Heart right ventricle (tissue), 16 donors: ENCODE measurements at places on chromosomes 16 and 17. TPM values are rescaled to one million over a fixed set of nuclear protein-coding genes. Genes with fewer than 3 reads are reported as not detected.

DNA sequence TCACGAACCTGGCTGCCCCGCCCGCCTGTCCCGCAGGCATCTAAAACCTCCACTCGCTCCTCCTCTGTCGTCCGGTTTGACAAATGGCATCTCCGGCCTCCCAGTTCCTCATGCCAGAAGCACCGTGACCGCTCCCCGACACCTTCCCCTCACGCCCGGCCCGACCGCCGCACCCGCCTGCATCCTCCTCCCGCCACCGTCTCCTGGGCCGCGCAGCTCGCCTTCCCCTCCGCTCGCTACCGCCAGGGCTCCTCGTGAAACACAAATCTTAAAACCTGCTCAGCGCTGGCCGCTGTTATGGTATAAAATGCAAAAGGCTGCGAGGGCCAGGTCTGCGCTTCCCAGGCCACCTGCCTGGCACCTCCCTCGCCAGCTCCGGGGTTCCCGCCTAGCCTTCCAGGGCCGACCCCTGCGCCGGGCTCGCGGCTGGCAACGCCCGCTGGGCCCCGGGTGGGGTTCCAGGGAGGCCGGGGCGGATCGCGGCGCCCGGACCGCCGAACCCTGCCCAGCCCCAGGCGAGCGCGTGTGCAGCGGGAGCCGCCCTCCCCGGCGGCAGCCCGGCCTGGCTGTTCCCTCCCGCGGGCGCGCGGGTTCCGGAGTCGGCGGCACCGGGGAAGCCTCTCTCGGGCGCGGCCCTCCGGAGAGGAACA lies 488 bp downstream of the SPSB3 start:
- H3K4me1 ChIP-seq: peaks cover 32% of the 10 kb centered on the region
- peaks cover 7% of the 10 kb centered on the region for H3K36me3 ChIP-seq
- peak overlapping the region; percentile 93 for H3K4me3 ChIP-seq
- peak overlapping the region; percentile 87 for H3K27ac ChIP-seq
- peak; percentile 32 for DNase-seq
- no peaks in the 10 kb centered on the region for H3K27me3 ChIP-seq

GRCh38 chr17:28540231-28540630 lies 12.2 kb downstream of the UNC119 start:
- H3K27ac ChIP-seq: no peak overlapping the region
- H3K4me3 ChIP-seq: no peak overlapping the region
- no peaks in the 10 kb centered on the region for H3K36me3 ChIP-seq
- H3K27me3 ChIP-seq: no peaks in the 10 kb centered on the region

DNA sequence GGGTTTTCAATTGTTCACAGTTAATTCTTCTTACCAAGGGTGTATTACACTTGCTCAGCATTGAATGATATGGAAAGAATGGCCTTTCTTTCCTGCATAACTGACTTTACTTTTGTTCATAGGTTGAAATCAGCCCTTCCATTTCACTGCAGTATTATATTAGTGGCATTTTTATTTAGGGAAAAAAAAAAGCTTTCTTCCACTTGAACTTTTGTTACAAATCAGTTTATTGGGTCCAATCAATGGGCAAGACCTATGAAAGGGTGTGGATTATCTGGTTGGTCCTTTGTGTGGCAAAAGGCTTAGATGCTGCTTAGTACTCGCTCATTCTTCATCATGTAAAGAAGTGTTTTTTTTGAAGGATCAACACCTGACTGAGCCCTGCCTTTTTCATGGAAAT lies 74.1 kb downstream of the WNT3 start:
- H3K4me1 ChIP-seq: peaks cover 7% of the 10 kb centered on the region
- H3K27me3 ChIP-seq: no peaks in the 10 kb centered on the region
- no peak overlapping the region for H3K27ac ChIP-seq
- DNase-seq: no peak

DNA sequence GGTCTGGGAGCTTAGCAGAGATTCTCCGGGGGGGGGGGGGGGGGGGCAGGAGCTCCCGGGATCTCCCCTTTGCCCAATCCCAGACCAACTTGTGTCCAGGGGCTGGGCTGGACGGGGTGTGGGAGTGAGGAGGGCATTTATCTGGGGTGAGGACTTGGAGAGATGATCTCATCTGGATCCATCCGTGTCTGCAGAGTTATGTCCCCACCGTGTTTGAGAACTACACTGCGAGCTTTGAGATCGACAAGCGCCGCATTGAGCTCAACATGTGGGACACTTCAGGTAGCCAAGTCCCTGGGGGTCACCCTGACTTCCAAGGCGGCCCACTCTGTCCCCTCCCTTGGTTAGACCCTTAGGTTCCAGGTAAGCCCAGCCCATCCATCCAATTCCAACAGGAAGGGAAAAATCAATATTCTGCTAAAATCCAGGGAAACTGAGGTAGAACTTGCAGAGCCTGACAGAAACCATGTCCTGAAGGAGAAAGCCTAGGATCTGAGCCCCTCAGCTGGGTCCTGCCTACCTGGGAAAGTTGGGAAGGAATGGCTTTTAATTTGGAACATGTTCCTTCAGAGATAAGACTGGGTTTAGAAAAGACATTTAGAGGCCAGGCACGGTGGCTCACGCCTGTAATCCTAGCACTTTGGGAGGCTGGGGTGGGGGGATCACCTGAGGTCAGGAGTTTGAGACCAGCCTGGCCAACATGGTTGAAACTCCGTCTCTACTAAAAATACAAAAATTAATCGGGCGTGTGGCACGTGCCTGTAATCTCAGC lies 921 bp downstream of the RND2 start:
- peaks cover 15% of the 10 kb centered on the region for H3K4me1 ChIP-seq
- no peaks in the 10 kb centered on the region for H3K27me3 ChIP-seq
- no peak for DNase-seq
- no peak overlapping the region for H3K4me3 ChIP-seq

- no peak for DNase-seq
- no peaks in the 10 kb centered on the region for H3K36me3 ChIP-seq
- H3K27me3 ChIP-seq: peaks cover 7% of the 10 kb centered on the region
- H3K4me3 ChIP-seq: no peak overlapping the region
These were observed 30.5 kb downstream of the PIK3R6 start for GRCh38 chr17:8836821-8837562.

The SOST gene
- total RNA-seq: 0.14 TPM

The CES4A gene
- total RNA-seq: 3.8 TPM

- H3K27me3 ChIP-seq: no peaks in the 10 kb centered on the region
- no peak overlapping the region for H3K4me3 ChIP-seq
- H3K36me3 ChIP-seq: no peaks in the 10 kb centered on the region
- H3K27ac ChIP-seq: no peak overlapping the region
- H3K4me1 ChIP-seq: no peaks in the 10 kb centered on the region
These were observed 66.0 kb downstream of the CDK12 start for GRCh38 chr17:39527220-39527813.

The IQCK gene
- total RNA-seq: 8.5 TPM

The CDRT4 gene
- 1.1 TPM for total RNA-seq

GRCh38 chr16:60151987-60152386 lies 1417.9 kb upstream of the GOT2 start:
- DNase-seq: no peak
- H3K27ac ChIP-seq: no peak overlapping the region
- H3K36me3 ChIP-seq: no peaks in the 10 kb centered on the region

The ASPHD1 gene
- total RNA-seq: 0.87 TPM

DNA sequence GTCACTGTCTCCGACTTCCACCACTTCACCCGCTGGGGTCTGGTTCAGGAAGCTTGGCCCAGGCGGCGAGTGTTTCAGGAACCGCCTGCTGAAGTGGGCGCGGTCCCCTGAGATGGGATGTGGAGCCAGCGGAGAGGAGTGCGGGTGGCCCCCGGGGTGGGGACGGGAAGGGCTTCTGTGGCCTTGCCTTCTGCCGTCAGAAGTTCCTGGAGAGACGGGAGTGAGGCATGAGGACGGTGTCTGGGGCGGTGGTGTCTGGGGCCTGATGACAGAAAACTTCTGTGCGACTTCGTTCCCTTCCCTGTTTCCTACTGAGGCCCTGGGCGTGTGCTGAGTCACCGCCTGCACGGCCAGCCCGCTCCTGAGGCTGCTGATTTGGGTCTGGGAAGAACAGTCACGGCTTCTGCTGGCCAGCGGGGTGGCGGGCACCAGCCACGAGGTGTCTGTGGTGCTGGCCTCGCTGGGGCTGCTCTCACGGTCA lies 12.3 kb upstream of the NLRC3 start:
- H3K36me3 ChIP-seq: no peaks in the 10 kb centered on the region
- H3K27me3 ChIP-seq: no peaks in the 10 kb centered on the region
- H3K4me3 ChIP-seq: no peak overlapping the region
- peaks cover 21% of the 10 kb centered on the region for H3K4me1 ChIP-seq
- no peak overlapping the region for H3K27ac ChIP-seq

- no peaks in the 10 kb centered on the region for H3K27me3 ChIP-seq
- H3K36me3 ChIP-seq: peaks cover 26% of the 10 kb centered on the region
- H3K4me3 ChIP-seq: peak overlapping the region; percentile 65
- H3K27ac ChIP-seq: peak overlapping the region; percentile 94
- peaks cover 25% of the 10 kb centered on the region for H3K4me1 ChIP-seq
These were observed 560 bp downstream of the TELO2 start for GRCh38 chr16:1493746-1494094.

GRCh38 chr16:59121411-59122261 lies 387.5 kb upstream of the GOT2 start:
- no peaks in the 10 kb centered on the region for H3K4me1 ChIP-seq
- DNase-seq: no peak
- H3K36me3 ChIP-seq: no peaks in the 10 kb centered on the region
- no peak overlapping the region for H3K4me3 ChIP-seq
- no peak overlapping the region for H3K27ac ChIP-seq

The SCIMP gene
- 0.53 TPM for total RNA-seq

GRCh38 chr17:36942019-36942599 lies 4.8 kb downstream of the LHX1 start:
- H3K4me3 ChIP-seq: peak overlapping the region; percentile 9
- H3K27ac ChIP-seq: no peak overlapping the region
- H3K4me1 ChIP-seq: peaks cover 54% of the 10 kb centered on the region
- no peak for DNase-seq
- H3K36me3 ChIP-seq: no peaks in the 10 kb centered on the region
- H3K27me3 ChIP-seq: peaks cover 100% of the 10 kb centered on the region

The TNP2 gene
- not detected for total RNA-seq

GRCh38 chr17:48621410-48622392 lies 4.5 kb downstream of the HOXB9 start:
- no peak overlapping the region for H3K27ac ChIP-seq
- no peaks in the 10 kb centered on the region for H3K36me3 ChIP-seq
- no peak for DNase-seq
- H3K4me1 ChIP-seq: peaks cover 7% of the 10 kb centered on the region

The NT5C gene
- 18.0 TPM for total RNA-seq

The RAD51D gene
- 5.7 TPM for total RNA-seq

The ATAD5 gene
- 0.72 TPM for total RNA-seq

DNA sequence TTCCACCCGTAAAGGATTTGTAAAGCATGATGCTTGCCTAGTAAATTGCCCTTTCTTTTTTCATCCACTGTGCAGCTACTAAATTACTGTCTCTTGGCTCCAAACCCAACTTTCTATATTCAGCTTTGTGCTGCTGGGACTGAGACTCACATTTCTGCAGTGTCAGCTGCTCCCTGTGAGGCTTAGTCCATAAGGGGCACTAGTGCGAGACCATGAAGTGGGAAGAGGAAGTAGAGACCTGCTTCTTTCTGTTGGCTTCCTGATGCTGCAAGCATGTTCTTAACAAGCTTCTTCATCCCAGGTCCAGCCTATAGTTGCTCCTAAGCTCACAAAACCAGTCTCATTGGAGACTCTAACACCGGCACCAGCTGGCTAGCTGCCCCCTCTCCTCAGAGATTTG lies 74.9 kb upstream of the HS3ST2 start:
- no peak overlapping the region for H3K27ac ChIP-seq
- DNase-seq: no peak
- no peaks in the 10 kb centered on the region for H3K4me1 ChIP-seq
- H3K4me3 ChIP-seq: no peak overlapping the region
- H3K36me3 ChIP-seq: no peaks in the 10 kb centered on the region
- H3K27me3 ChIP-seq: no peaks in the 10 kb centered on the region

DNA sequence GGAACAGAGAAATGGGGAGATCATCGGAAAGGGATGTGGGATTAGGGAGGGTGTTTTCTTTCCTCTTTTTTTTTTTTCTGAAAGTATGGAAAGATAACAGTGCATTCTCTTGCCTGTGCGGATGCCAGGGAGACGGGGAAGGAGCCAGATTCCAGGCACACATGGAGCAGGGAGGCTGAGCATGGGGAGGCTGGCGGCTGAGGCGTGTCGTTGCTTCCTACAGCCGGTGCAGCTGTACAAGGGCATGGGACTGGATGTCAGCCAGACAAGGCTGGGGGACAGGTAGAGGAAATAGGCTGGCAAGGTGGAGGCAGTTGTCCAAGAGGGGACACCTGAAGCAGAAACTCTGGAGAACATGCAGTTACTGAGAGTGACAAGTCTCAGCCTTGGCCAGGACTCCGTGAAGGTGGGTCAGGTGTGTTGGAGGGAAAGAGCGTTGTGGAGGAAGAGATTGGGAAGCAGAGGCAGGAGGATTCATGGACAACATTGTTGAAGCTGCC lies 16.6 kb upstream of the ADORA2B start:
- no peak overlapping the region for H3K4me3 ChIP-seq
- no peak overlapping the region for H3K27ac ChIP-seq
- no peaks in the 10 kb centered on the region for H3K36me3 ChIP-seq

DNA sequence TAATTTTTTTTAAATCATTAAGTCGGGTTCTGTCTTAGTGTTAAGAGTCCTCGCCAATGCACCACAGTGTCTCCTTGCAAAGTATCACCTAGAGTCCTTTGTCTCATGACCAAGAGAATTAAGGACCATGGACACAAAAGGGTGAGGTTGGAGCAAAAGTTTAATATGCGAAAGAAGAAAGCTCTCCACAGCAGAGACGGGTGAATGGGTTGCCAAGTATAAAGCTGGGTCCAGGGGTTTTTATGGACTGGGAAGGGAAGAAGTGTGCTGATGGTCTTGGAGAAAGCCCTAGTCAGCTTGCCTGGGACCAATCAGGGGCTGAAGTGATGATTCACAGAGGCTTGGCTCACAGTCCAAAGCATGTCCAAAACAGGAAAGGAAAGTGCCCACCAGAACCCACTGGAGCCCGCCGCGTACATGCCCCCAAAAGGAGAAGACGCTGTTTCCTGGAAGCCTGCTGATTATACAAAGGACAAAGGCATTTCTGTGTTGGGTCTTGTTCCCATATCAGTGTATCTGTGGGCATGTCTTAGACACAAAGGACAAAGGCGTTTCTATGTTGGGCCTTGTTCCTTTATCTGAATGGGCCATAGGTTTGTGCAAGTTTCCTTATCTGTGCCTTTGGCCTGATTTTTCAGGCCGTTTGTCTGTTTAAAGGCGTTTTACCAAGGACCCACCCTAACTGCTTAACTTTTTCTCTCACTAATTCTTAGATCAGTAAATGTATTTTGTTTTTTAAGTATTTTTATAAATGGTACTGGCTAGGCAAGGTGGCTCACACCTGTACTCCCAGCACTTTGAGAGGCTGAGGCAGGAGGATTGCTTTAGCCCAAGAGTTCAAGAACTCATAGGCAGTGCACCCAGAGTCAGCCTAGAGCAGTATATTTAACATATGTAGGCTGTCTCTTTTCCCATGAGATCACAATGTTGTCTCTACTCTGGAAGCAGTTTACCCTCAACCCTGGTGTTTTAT lies 28.7 kb upstream of the ATF7IP2 start:
- DNase-seq: no peak
- no peaks in the 10 kb centered on the region for H3K27me3 ChIP-seq
- no peak overlapping the region for H3K4me3 ChIP-seq
- H3K4me1 ChIP-seq: no peaks in the 10 kb centered on the region
- no peak overlapping the region for H3K27ac ChIP-seq

- H3K4me3 ChIP-seq: no peak overlapping the region
- no peak for DNase-seq
- no peak overlapping the region for H3K27ac ChIP-seq
- peaks cover 54% of the 10 kb centered on the region for H3K36me3 ChIP-seq
These were observed 83.3 kb downstream of the KATNIP start for GRCh38 chr16:27633221-27633620.

GRCh38 chr17:18994631-18995030 lies 9.9 kb downstream of the FAM83G start:
- H3K36me3 ChIP-seq: no peaks in the 10 kb centered on the region
- H3K4me1 ChIP-seq: no peaks in the 10 kb centered on the region
- H3K27ac ChIP-seq: no peak overlapping the region
- no peaks in the 10 kb centered on the region for H3K27me3 ChIP-seq
- no peak overlapping the region for H3K4me3 ChIP-seq
